ENCODE measurements at places on chromosomes 5 and 9.

GRCh38 chr5:108430931-108431608 is 49.2 kb upstream of the FBXL17 start:
- no peak for ATAC-seq

DNA sequence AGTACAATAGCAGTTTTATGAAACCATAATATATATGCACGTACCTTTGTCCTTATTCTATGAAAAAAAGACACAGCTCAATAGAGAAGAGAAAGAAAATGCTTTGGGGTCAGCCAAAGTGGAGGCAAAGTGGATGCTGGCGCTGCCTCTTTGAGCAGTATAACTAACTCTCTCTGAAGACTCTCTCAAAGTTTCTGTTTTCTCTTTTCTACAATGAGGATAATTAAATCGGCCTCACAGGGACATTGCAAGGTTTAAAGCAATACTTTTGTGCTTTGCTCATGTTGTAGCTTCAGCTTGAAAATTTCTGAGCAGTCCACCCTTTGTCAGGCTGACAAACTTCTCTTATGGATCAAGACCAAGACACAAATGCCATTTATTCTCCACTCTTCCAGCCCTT is 455.1 kb upstream of the MPDZ start:
- ATAC-seq, result no peak

GRCh38 chr9:110996436-110997220 is 41.6 kb downstream of the LPAR1 start:
- no peak for ATAC-seq

GRCh38 chr9:82242285-82242963 is 253.9 kb downstream of the SPATA31D1 start:
- ATAC-seq, result no peak

- ATAC-seq, result no peak
Measured at GRCh38 chr5:157214415-157214814, 33.8 kb downstream of the ITK start.

DNA sequence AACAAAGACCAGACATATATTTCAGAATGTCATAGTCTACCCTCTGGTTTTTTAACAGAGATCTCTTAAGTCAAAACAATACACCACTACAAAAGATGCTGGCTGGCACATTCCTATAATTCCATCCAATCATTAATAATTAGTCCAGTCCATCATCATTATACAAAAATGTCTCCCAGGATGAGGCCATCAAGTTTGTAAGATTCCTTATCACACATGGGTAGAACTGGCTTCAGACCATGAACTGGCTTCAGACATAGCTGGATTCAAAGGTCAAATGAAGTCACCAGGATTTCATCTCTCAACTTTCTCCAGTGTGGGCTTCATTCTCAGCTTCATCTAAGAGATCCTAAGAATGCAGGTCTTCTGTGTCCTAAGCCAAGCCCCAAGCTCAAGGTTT is 147.1 kb downstream of the ENC1 start:
- no peak for ATAC-seq
